Hepatocyte (in vitro differentiated cells): ENCODE measurements at places on chromosomes 12 and 14. TPM values are rescaled to one million over a fixed set of nuclear protein-coding genes. Genes with fewer than 3 reads are reported as not detected.

GPR84 gene
- 0.07 TPM in 1 of 2 replicates, not detected in the other for total RNA-seq

SDSL gene
- total RNA-seq: 10.3 and 13.8 TPM in 2 replicates

ACOT4 gene
- 2.5 and 2.8 TPM in 2 replicates for total RNA-seq

OR4N2 gene
- total RNA-seq: not detected in 2 replicates

PLEKHG7 gene
- 0.16 and 0.17 TPM in 2 replicates for total RNA-seq

VDR gene
- total RNA-seq: 2.6 and 3.2 TPM in 2 replicates

KRT79 gene
- 0.07 TPM in 1 of 2 replicates, not detected in the other for total RNA-seq

MMP19 gene
- total RNA-seq: 6.1 and 6.4 TPM in 2 replicates

BTBD6 gene
- total RNA-seq: 39.6 and 42.2 TPM in 2 replicates

DEPDC4 gene
- 1.3 and 4.8 TPM in 2 replicates for total RNA-seq

LRCOL1 gene
- total RNA-seq: not detected in 2 replicates

LTBP2 gene
- total RNA-seq: 3.0 and 8.6 TPM in 2 replicates

RERG gene
- total RNA-seq: 7.0 and 7.9 TPM in 2 replicates

TDRD9 gene
- total RNA-seq: 0.73 and 2.2 TPM in 2 replicates

B4GALNT3 gene
- 10.6 and 13.9 TPM in 2 replicates for total RNA-seq

ACSM4 gene
- total RNA-seq: not detected in 2 replicates

AMHR2 gene
- 6.4 and 13.9 TPM in 2 replicates for total RNA-seq

SMIM41 gene
- not detected in 2 replicates for total RNA-seq

ACSS3 gene
- total RNA-seq: 18.8 and 31.4 TPM in 2 replicates

CD163L1 gene
- total RNA-seq: 0.84 and 1.7 TPM in 2 replicates

FLVCR2 gene
- total RNA-seq: 10.1 and 16.1 TPM in 2 replicates

GPD1 gene
- total RNA-seq: 46.8 and 64.1 TPM in 2 replicates

OR4E2 gene
- total RNA-seq: not detected in 2 replicates

TPH2 gene
- not detected in 2 replicates for total RNA-seq

FAM186B gene
- total RNA-seq: 0.17 and 0.52 TPM in 2 replicates

KRT77 gene
- not detected in 2 replicates for total RNA-seq

HOXC13 gene
- total RNA-seq: 0.20 and 0.40 TPM in 2 replicates

RTL1 gene
- 1.5 and 2.6 TPM in 2 replicates for total RNA-seq

L2HGDH gene
- total RNA-seq: 9.7 and 11.8 TPM in 2 replicates

RPL10L gene
- not detected in 2 replicates for total RNA-seq

AKAP6 gene
- total RNA-seq: 1.6 and 2.1 TPM in 2 replicates

GPRC5D gene
- total RNA-seq: not detected in 2 replicates

GTF2H3 gene
- total RNA-seq: 27.4 and 45.6 TPM in 2 replicates

CLMN gene
- total RNA-seq: 12.0 and 15.7 TPM in 2 replicates

KLRF1 gene
- not detected in 2 replicates for total RNA-seq

B3GNT4 gene
- total RNA-seq: 0.13 TPM in 1 of 2 replicates, not detected in the other

ERH gene
- total RNA-seq: 147 and 163 TPM in 2 replicates

FLRT2 gene
- total RNA-seq: 42.3 and 48.0 TPM in 2 replicates

TMEM52B gene
- total RNA-seq: 0.03 TPM in 1 of 2 replicates, not detected in the other

NKX2-1 gene
- 2.7 and 4.7 TPM in 2 replicates for total RNA-seq

TAS2R13 gene
- total RNA-seq: 2.1 and 3.2 TPM in 2 replicates

SYT10 gene
- total RNA-seq: 2.5 and 3.8 TPM in 2 replicates
